ENCODE measurements at places on chromosomes 7 and 10.

- DNase-seq, result no peak
These were observed 146.0 kb downstream of the TNS3 start for GRCh38 chr7:47435889-47436312.

DNA sequence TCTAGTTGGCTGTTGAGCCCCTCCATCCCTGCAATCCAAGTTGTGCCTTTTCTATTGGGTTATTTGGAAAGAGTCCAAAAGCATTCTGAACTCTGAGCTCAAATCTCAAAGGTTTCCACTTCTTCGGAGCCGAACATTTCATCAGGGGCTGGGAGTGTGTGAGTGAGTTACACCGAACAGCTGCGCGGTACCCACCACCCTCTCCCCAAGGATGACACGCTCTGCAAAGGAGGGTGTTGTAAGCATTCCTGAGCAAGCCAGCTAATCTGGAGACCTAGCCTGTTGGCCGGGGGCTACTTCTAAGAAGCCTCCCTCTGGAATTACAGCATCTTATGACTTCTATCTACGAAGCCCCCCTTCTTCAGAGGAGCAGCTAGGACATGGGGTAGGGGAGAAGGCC, 270.5 kb downstream of the CREB5 start:
- no peak for DNase-seq

GRCh38 chr7:42014625-42015618, 222.1 kb downstream of the GLI3 start:
- DNase-seq, result no peak

- DNase-seq, result no peak
These were observed 149.5 kb upstream of the PHF14 start for GRCh38 chr7:10824154-10824553.

- DNase-seq, result no peak
These were observed 121.6 kb downstream of the HECW1 start for GRCh38 chr7:43234073-43234472.

DNA sequence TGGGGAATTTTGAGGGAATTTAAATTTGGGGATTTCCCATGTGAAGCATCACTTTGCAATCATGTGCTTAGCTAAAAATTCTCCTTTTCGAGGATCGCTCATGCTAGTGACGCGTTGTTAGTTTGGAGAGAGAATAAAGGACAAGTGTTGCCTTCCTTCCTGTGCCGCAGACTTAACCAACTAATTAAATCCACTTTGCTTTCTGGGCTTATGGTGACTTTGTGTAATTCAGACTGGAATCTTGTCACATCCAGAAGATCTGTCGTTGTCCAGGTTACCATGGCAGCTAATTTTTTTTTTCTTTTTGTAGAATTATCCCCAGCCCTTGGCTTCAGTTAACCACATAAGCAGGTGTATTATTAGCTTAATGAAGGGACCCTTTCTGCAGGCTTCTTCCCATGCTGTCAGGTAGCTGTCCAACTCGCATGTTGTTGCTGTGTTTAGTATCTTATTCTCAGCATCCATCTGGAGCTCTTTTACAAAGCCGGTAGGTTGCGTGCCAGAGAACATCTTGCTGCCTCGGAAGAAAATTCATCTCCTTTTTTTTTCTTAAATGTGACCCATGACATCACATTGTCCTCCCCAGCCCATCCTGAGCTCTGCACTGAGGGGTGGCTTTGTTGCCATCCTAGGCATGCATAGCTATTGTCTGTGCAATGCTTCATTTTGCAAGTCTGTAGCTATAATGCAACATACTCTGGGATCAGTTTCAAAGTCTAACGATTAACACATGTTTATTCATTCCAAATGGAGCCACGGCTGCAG, 47.2 kb upstream of the NRP1 start:
- no peak for DNase-seq

DNA sequence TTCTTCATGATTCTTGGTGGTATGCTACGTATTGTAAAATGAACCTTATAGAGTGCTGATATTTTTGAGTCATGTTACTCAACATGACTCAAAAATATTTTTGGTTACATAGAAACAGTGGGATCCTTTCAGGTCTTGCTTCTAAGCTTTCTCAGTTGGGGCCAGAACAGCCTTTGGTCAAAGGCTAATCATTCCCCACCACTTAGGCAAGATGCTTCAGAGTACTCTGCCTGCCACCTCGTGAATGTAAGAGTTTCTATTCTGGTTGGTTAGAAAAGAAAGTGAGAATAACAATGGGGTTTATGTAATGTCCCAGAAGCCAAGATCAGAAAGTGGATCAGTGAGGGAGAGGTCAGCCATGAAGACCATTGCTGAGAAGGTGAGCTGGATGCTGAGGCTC, 327.8 kb downstream of the TCERG1L start:
- no peak for DNase-seq

GRCh38 chr10:11396311-11396955, 215.0 kb downstream of the USP6NL start:
- DNase-seq, result no peak

GRCh38 chr7:24151944-24152343, 132.0 kb upstream of the NPY start:
- no peak for DNase-seq

GRCh38 chr7:95874541-95875265, 102.3 kb downstream of the DYNC1I1 start:
- DNase-seq, result no peak

GRCh38 chr7:139088268-139088667, 21.3 kb downstream of the ZC3HAV1 start:
- DNase-seq, result no peak

DNA sequence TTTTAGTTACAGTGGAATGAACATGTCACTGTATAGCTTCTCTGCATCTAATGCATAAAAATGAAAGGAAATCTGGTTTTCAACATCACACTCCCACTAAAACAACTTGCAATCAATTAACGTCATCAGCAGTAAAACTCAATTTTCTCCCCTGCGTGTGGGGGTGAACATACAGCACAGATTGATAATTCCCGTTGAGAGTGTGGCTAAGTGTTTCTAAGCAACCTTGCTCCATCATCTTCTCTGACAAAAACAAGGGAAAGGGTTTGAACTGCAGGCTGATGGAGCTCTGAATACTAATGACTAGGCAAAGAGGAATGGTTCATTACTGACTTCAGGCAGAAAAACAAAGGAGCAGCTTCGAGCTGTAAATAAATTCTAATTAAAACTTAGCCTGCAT, 238.3 kb downstream of the PARD3 start:
- DNase-seq, result no peak

DNA sequence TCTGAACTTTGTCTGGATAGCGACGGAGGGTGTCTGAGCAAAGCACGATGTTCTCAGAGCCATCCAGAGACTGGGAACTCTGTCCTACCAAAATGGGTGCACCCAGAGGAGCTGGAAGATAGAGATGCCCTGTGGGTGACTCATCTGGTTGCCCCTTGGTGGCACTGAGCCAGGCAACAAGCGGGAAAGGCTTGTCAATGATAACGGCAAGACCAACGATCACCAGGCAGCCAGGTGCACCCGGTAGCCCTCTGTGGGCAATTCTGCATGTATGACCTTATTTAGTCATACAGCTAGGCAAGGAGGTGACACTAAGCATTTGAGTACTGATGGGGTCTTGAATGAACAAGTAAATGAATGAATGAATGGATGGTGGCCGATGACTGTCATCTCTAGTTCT, 2.8 kb upstream of the ELN start:
- no peak for DNase-seq

DNA sequence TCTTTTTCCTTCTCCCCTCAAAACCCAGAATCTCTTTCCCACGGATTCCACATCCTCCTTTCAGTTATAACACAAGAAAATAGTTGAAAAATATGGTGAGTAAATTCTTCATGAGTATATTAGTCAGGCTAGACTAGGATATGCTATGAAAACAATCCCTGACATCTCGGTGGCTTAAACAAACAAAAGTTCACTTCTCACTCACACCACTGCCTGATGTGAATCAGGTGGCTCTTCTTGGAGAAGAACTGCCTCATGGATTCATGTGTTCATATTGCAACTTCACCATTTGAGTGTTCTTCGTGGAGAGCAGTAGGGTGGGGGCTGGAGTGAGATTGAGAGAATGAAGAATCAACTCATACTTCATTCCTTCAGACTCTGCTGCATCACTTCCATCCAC, 204.1 kb downstream of the PHF14 start:
- DNase-seq, result no peak

- DNase-seq, result no peak
These were observed 50.3 kb upstream of the SP4 start for GRCh38 chr7:21377545-21377944.

DNA sequence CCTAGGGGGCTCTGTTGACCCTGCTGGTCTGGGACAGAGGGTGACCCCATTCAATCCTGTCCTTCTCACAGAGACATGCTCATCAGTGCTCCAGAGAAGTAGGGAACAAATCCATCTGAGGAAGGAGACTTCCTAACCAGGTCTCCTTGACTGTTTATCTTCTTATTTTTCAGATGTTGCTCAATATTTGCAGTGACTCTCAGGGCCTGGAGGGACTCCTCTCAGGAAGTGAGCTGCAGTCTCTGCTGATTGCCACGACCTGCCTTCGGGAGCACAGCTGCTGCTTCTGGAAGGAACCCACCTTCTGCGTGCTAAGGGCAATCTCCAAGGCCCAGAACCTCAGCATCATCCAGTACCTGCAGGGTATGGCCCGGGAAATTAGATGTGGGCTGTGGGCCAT, 41.0 kb downstream of the WDFY4 start:
- DNase-seq, result no peak

DNA sequence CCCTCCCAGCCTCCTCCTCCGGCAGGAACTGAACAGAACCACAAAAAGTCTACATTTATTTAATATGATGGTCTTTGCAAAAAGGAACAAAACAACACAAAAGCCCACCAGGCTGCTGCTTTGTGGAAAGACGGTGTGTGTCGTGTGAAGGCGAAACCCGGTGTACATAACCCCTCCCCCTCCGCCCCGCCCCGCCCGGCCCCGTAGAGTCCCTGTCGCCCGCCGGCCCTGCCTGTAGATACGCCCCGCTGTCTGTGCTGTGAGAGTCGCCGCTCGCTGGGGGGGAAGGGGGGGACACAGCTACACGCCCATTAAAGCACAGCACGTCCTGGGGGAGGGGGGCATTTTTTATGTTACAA, 83.3 kb downstream of the PAX2 start:
- DNase-seq, result no peak
